Pons (tissue), 1 donor: ENCODE measurements at places on chromosomes 4 and X.

DNA sequence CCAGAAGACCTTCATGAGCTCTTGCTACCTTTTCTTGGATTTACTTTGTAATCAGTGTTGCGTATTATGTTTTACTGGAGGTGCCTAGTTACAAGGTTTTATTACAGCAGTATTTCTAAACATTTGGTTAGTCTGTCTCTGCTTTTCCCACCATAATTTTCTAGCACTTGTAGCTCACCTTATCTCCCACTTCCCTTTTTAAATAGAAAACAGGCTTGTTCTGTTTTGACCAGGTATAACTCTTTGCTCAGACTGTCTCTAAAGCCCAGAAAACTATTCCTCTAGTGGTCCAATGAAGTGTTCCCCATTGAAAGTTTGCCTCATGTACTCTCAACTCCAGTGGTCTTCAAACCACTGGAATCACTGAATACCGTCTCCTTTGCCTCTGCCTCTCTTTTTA lies 43.9 kb downstream of the AFF1 start:
- DNase-seq: no peak

DNA sequence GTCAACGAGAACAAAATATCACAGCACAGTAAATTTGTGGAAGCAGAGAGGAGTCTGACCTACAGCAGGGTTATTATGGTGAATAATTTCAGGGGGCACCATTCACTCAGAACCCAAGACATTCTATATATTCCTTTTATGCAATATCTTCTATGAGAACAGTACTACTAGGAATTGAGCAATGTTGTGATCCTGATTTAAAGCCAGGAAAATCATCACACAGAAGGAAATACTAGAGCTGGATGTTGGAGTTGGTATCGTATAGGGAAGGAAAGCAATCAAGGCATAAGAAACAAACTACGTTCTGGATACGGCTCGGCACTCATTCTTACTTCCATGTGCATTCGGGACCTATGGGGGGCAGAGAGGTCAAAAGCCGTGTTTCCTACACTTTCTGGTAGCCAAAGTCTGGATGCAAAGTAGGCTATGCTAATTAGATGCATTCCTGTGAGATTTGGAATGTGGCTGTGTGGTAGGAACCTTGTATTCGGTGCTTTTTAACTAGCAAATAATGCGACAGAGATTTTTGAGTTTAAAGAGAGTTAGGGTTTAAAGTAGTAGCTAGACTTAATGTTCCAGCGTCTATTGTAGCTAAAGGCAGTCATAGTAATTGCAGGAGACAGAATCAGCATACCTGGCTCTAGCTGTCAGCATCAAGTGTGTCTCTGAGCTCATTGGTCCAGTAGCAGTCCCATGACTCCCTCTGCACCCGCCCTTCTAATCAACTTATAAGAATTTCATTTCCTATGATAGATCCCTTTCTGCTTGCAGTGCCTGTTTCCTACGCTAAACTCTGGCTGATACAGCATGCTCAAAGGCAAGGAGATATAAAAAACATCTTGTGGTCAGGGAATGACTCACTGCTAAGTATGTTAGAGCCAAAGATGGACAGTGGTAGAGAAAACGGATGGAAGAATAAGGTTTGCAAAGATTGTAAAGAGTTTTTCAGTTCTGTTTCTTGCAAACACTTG lies 43.3 kb upstream of the PDGFC start:
- DNase-seq: no peak

- no peak for DNase-seq
These were observed 161.3 kb downstream of the KIT start for GRCh38 chr4:54819034-54819433.

DNA sequence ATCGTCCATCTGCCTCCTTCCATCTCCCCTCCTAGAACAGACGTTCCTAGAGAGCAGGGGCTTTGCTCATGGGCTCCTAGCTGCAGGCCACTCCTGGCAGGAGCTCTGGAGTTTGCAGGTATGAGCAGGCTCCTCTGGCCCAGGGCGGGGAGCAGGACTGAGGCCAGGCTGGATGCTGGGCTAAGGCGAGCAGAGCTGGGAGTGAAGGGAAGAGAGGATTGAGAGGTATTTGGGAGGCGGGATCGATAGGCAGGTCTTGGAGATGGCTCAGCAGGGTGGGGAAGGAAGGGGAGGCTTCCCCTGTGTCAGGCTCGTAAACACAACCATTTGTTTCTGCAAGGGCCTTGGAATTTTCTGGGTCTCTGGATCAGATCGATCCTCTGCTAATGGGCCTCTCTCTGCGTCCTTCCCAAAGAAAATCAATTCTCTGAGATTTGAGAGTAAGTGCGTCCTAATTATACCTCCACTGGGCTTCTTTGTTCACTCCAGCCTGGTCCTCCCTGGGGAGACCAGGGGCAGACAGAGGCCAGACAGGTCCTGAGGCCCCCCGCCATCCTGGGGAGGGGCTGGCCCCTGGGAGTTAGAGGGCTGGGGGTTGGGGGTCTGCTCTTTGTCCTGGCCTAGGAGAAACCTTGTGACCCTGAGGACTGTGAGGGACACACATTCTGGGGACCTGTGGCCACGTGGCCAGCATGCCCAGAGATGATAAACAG lies 94.8 kb upstream of the PSAPL1 start:
- no peak for DNase-seq

DNA sequence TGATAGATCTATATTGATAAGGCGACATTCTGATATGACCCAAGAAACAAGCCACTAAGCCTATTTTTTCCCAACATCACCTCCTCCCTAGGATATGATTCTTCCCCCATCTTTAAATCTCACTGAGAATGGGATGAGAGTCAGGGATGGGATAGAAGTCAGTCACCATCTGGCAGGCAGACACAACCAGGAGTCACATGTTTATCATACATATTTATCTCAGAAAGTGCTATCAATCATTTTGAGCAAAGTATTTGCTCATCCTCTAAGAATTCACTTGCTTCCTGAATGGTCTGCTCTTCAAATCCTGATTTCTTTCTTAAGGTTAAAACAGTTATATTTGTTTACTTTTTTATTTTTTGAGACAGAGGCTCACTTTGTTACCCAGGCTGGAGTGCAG lies 20.3 kb downstream of the DNAAF6 start:
- no peak for DNase-seq

- no peak for DNase-seq
These were observed 149.2 kb downstream of the CHRDL1 start for GRCh38 chrX:110646386-110646785.

GRCh38 chrX:149949743-149950436 lies 11.6 kb upstream of the EOLA2 start:
- no peak for DNase-seq

GRCh38 chr4:110309675-110310074 lies 111.3 kb upstream of the ELOVL6 start:
- no peak for DNase-seq

GRCh38 chr4:112973750-112974251 lies 75.7 kb upstream of the ANK2 start:
- DNase-seq: peak; percentile 12

GRCh38 chrX:112877771-112878173 lies 37.1 kb upstream of the AMOT start:
- DNase-seq: no peak

DNA sequence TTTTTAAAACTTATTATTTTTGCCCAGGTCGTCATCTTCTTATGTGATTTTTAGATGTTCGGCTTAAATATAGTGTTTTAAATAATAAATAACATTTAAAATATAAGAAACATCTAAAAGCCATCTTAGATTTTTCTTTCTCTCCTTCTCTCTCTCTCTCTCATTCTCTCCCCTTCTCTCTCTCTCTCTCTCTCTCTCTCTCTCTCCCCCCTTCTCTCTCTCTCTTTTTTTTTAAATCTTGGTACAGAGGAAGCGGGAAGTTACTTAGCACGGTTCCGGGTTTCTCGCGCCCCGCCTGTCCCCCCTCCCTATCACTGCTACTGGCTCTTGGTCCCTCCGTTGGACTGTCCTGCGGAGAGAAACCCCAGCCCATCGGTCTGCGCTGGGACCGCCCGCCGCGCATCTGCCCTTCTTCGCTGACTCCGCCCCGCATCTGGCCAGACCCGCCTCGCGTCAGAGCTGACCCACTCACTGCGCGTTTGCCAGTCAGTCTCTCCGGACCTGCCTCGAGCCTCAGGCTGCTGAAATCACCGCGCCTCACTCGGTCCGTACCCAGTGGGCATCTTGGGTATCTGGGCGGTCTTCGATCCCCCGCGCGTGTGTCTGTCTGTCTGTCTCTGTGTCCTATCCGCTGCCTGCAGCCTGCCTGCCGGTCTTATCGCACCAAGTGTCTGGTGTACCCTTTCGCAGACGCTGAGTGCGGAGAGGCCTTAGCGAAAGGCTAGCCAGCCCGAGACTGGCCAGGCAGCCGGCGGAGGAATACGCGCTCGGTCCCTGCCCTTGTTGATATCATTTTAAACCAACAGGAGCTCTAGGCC lies at the start of gene PABPC5:
Gene PABPC5, plus strand, starts transcription at position 489 of the 818 bp plus-strand sequence. CDS start 739 bp downstream, outside the sequence.
- DNase-seq: peak; percentile 62

- peak; percentile 62 for DNase-seq
These were observed 1.6 kb downstream of the REST start for GRCh38 chr4:56909086-56909894.

- DNase-seq: no peak
These were observed 18.7 kb downstream of the APOO start for GRCh38 chrX:23888887-23889501.
